NCI-H1930 (cell line): ENCODE measurements at places on chromosomes 16 and 17.

DNA sequence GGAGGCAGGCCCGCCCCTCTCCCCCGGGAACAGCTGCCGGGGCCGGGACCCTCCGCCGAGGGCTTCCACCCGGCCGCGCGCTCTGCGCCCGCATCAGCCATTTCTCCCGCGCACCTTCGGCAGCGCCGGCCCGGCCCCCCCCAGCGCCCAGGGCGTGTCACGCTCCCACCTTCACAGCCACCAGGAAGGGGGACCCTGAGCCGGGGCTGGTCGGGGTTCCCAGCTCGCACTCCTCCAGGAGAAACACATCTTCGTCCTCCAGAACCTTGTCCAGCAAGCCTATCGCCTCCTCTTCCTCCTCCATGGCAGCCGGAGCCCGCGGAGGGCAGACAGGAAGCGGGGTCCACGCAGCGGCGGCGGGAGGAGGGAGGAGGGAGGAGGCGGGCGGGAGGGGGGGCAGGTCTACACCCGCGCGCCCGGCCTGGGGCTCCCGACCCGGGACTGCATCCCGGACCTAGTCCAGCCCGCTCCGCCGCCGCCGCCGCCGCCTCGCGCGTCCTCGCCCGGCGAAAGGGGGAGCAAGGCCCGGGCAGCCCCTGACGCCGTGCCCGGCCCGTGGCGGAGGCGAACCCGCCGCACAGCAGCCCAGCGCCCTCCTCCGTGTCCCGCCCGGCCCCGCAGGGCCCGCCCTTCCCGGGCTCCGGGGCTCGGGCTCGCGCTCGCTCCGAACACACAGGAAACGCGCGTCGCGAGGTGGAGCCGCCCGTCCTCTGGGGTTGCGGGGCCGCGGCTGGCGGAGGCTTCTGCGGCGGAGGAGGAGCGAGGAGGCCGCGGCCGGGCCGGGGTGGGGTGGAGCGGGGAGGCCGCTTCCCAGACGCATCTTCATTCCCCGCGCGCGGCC, 70.8 kb downstream of the ABR start:
- DNase-seq, result no peak

DNA sequence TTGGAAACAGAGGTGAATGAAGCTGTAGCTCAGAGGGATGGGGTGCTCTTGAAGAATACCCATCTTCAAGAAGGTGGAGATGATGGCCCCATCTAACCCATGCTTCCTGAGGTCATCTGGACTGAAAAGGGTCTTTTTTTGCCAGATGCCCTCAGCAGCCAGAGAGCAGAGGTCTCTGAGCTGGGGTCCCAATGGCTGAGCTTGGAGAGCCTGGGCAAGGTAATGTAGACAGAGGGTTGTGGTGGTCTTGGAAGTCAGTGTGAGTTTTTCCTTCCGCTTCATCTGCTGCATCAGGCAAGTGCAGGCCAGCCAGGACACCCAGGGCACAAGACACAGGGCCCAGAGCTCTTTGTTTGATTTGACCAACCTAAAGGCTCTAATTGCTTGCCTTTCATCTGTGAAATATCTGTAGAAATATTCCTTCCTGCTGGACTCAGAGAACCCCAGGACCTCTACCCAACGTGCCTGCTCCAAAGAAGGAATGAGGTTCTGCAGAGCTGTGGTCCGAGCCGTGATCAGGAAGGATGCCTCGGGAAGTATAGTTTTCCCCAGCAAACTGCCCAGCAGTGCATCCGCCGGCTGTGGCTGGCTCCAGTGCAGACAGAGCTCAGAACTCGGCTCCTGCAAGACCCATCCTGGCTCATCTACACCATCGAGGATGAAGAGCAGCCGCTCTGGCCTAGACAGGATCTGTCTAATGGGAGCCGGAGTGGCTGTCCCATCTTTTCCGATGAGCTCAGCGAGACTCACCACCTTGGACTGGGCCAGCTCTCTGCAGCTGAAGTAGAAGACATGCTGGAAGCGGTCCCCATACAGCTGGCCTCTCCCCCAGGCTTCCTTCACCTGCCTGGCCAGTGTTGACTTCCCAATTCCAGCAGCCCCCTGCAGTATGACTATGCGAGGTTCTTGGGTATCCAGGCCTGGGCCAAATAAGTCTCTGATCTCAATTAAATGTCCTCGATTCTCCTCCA, 25.2 kb downstream of the NLRP1 start:
- no peak for DNase-seq

- DNase-seq, result no peak
These were observed 102.7 kb downstream of the METRNL start for GRCh38 chr17:83181991-83182619.

DNA sequence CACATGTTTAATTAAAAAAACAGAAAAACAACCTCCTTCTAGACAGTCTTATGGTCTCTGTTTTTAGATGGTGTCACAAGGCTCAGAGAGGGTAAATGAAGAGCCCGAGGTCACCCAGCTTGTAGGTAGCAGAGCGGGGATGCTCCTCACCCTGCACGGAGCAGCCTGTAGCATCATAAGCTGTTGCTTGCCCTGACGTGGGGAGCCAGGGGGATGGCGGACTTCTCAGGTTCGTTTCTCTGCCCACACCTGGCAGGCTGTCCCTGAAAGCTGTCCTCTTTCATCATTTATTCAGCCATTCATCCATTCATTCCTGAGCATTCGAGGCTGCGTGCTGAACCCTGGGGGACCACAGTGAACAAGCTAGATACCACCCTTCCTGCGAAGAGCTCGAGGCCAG, 75.7 kb upstream of the KSR1 start:
- no peak for DNase-seq

- DNase-seq, result no peak
These were observed 81.8 kb downstream of the NT5M start for GRCh38 chr17:17384961-17385360.

GRCh38 chr17:31680126-31680525, 178.9 kb downstream of the COPRS start:
- DNase-seq, result no peak

DNA sequence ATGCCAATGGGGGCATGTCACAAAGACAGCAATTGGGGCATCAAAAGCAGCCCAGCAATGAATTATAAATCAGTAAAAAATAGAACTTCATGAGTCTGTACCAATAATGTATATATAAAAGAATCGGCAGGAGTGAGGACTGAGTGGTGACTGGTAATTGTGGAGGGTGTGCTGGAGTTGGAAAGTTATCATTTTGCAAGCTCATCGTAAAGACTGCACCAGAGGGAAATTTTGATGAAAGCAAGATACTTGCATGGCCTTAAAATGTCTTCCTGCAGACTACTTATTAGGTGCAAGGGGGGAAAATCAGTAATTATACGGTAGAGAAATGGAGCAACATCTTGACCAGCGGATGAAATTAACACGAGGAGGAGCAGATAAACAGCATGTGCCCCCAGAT, 138.9 kb downstream of the AATF start:
- DNase-seq, result no peak

GRCh38 chr16:5412731-5413130, 315.1 kb upstream of the EEF2KMT start:
- no peak for DNase-seq

DNA sequence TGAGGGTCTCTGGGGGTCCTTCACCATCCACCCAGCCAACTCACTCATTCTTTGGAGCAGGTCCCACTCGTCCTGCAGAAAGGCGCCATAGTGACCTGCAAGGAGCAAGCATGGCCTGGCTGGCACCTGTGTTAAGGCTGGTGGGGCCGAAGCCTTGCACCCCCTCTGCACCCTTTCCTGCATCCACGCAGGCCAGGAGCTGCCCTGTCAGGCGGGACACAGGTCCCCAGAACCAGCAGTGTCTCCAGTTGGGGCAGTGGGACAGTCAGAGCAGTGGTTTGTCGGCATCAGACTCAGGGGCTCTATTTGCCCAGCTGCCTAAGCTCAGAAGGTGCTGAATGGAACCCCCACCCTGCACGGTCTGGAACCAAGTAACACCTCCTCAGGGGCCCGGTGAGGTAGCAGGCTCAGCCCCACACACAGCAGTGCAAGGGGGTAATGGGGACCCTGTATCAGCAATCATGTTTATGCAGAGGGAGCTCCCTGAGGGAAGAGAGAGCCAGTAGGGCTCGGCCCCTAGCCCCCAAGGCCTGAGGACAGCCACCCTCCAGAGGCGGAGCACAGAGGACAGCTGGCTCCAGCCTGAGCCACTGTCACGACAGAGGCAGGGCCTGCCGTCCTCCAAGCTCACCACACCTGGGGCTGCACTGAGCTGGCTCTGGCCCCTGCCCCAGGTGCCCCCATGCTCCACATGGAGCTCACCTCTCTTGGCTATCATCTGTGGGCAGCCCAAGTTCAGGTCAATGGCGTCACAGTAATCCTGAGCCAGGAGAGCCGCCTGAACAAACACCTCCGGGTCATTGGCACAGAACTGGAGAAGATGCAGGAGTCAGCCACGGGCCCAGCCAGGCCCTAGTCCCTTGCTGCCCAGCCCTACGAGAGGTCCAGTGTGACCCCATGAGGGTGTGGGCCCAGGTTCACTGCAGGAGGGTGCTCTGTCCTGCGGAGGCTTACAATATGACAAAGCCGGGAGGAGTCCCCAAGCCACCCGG, 1.9 kb downstream of the DUS1L start:
- DNase-seq, result no peak

DNA sequence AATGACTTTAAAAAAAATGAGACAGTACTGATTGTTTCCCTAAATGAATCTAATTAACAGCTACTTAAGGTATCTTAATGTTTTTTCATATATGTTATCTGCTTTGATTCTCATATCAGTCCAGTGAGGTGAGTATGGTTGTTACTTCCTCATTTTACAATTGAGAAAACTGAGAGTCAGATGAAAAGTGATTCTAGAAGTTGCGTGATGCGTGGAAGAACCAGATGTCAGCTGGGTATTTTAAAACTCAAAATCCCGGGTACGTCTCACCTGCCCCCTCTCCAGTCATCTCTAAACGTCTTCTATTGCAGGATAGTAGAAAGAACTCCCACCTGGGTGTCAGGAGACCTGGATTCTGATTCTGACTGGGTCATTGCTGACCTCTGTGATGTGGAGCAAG, 89.2 kb downstream of the MAP2K6 start:
- no peak for DNase-seq

DNA sequence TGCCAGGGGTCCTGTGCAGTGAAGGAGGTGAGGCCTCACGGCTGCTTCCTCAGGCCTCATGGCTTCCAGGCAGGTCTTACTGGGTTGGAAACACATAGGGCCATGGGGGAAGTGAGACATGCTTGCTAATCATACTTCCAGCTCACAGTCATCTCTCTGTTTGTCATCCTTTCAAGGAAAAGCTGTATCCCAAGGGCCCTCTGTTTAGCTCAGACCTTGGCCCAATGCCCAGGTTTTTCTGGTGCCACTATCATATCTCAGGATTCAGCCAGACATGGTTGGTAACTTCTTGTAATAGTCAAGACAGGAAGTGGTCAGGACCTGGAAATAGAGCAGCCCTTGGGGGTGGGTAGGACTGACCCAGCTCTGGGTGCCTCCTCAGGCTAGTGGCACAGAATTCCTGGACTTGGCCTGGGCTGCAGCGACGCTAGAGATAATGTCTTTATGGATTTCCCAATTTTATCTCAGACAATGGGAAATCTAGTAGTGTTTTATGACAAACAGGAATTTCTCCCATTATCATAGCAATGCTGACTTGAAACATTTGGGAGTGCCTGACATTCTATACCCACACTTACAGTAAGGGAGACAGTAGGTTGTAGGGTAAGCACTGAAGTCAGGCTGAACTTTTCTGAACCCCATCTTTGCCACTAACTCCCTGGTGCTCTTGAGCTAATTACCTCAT, 13.5 kb upstream of the ITGB3 start:
- DNase-seq, result no peak

- DNase-seq, result no peak
These were observed 40.6 kb downstream of the STH start for GRCh38 chr17:46039592-46040186.

DNA sequence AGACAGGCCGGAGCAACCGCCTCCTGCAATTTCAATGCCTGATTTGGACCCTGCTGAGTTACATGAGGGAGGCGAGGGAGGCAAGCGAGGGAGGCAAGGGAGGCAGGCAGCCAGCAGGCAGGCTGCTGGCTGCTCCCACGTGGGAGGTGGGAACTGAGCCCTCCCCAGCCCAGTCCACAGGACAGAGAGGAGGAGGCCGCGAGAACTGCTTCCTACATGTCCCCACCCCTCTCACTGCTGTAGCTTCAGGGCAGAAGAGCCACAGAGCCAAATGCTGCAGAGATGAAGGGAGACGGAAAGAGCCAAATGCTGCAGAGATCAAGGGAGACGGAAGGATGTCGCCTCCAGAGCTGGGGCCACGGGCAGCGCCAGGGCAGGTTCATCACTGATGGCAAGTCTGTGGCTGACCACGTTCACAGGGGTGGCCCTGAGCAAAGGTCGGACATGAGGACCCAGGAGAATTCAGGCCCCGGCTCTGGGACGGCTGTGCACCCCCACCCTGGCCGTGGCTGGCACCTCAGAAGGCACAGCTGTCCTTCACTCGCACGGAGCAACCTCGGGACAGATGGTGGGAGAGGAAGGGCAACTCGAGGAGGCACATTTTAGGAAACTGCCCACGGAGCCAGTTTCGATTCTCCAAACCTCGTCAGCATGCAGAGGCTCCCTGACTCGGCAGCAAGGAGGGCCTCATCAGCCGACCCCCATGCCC, 21.5 kb downstream of the RPH3AL start:
- no peak for DNase-seq

- DNase-seq, result no peak
These were observed 23.4 kb upstream of the KRT24 start for GRCh38 chr17:40726919-40727318.

- no peak for DNase-seq
These were observed 1.3 kb upstream of the ST3GAL2 start for GRCh38 chr16:70440009-70440692.

DNA sequence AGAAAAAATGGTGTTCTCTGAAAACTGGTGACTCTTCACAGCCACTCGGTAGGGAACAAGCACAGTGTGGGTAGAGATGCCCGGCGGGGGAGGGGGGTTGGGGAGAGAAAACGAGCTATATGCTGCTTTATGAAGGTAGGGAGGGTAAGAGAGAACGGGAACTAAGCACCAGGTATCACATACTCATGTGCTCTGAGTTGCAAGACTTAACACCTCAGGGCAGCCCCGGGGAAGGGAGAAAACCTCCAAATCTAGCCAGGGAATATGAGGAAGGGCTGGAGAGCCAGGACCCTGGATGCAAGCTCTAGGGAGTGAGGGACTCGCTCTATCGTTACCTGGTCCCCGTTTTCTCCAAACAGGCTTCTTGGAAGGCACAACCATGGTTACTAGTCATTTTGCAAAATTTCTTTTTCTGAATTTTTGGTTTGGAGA, 35.3 kb downstream of the HIC1 start:
- no peak for DNase-seq

DNA sequence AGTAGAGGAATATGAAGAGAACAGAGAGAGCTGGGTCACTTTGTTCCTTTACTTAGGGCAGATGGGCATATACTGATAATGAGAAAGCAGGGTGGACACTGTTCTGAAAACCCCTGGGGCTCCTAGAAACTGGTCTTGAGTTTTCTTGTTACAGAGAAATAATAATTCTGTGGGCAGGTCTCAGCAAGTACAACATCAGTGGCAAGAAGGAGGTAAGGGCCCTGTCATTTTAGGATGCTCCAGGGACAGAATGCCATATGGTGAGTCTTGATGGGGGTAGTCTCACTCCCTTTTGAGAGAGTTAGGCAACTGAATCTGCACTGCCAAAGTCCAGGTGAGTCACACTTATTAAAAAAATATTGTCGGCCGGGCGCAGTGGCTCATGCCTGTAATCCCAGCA, 102.3 kb downstream of the KCNJ2 start:
- DNase-seq, result no peak

GRCh38 chr17:60305141-60305540, 86.8 kb downstream of the USP32 start:
- no peak for DNase-seq

GRCh38 chr17:55420067-55420775, 1.4 kb downstream of the MMD start:
- no peak for DNase-seq
